Testis (tissue), 5 donors: ENCODE measurements at places on chromosomes 6 and 20. TPM values are rescaled to one million over a fixed set of nuclear protein-coding genes. Genes with fewer than 3 reads are reported as not detected.

ZC2HC1B gene
- total RNA-seq: 16.9 TPM

TSPYL4 gene
- 33.1 TPM for total RNA-seq

GLP1R gene
- 0.55 TPM for total RNA-seq

DNA sequence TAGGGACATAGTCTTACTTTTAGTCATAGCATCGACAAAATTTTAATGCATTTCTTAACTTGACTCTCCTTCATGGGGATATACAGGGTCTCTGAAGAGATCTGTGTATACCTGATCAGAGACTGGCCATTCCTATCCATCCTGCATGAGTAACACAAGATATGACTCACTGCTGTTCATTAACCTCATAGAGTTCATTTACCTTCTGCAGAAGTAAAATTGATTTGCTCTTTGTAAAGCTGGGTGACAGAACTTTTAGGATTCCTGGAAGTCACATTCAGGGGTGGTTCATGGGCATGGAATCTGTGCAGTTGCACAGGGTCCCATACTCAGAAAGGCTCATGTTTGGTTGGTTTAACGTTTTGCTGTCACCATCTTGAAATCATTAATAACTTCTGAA, 53.2 kb downstream of the PDE7B start:
- no peak for DNase-seq
- no peak overlapping the region for H3K4me3 ChIP-seq
- no peaks in the 10 kb centered on the region for H3K36me3 ChIP-seq
- H3K27me3 ChIP-seq: no peaks in the 10 kb centered on the region
- H3K4me1 ChIP-seq: peaks cover 17% of the 10 kb centered on the region

DNA sequence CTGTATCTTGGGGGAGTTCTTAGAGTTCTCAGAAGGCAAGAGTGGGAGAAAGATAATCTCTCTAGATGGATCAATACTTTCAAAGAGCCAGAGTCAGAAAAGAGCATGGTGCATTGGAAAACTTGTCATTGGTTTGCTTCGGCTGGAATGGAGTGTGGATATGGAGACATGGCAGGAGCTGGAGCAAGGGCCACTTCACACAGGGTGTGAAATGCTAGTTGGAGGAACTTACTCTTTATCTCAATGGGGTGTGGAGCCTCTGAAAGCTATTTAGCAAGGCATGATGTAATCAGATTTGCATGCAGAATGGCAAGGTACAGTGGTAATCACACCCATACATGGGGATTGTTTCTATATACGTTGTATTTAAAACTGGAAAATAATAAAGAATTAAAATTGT, 31.5 kb upstream of the PAQR8 start:
- no peak for DNase-seq
- H3K36me3 ChIP-seq: no peaks in the 10 kb centered on the region
- no peak overlapping the region for H3K4me3 ChIP-seq
- peaks cover 7% of the 10 kb centered on the region for H3K4me1 ChIP-seq
- no peak overlapping the region for H3K27ac ChIP-seq
- H3K27me3 ChIP-seq: no peaks in the 10 kb centered on the region

DNA sequence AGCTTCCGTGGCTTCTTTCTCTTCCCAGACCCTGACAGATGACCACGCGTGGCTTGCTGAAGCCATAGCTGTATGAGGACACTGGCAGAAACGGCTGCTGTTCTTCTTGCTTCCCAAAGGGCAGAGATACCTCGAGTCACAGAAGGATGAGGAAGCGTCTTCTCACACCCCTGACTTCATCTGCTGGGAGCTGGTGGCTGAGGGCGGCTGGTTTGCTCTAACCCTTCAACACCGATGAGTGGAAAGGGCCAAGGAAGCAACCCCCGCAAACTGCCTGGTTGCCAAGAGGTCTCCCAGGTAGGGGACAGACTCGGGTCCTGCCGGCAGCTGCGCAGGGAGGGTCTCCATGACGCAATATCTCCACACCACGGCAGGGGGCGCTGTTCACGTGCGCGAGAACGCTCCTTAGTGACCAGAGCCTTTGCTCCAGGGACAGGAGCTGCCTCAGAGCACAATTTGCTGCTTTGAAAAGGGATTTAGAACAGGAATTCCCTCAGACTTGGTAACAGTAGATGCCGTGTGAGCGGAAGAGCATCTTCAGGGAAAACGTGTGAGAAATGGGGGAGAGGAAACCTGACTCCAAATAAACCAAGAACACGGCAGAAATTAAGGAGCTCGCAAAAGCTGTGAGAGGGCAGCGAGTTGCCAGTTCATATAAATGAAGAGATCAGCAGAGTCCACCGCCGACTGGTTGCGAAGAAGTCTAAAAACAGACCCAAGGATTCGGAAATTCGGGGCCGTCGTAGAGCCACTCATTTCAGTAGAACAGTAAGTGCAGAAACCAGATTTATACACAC, 80.2 kb downstream of the ERMARD start:
- no peak overlapping the region for H3K27ac ChIP-seq
- H3K4me1 ChIP-seq: no peaks in the 10 kb centered on the region
- no peaks in the 10 kb centered on the region for H3K27me3 ChIP-seq
- H3K4me3 ChIP-seq: no peak overlapping the region
- H3K36me3 ChIP-seq: no peaks in the 10 kb centered on the region

ALDH5A1 gene
- 16.3 TPM for total RNA-seq

- no peaks in the 10 kb centered on the region for H3K27me3 ChIP-seq
- no peak for DNase-seq
- H3K27ac ChIP-seq: no peak overlapping the region
- H3K4me1 ChIP-seq: peaks cover 5% of the 10 kb centered on the region
- no peak overlapping the region for H3K4me3 ChIP-seq
- H3K36me3 ChIP-seq: no peaks in the 10 kb centered on the region
Observed at GRCh38 chr20:51183451-51183850, 160.5 kb upstream of the KCNG1 start.
